Adrenal gland (tissue), 19 donors: ENCODE measurements at places on chromosomes 12 and 14.

- peak; percentile 37 for DNase-seq
These were observed 11.8 kb downstream of the PDE1B start for GRCh38 chr12:54561164-54561563.

DNA sequence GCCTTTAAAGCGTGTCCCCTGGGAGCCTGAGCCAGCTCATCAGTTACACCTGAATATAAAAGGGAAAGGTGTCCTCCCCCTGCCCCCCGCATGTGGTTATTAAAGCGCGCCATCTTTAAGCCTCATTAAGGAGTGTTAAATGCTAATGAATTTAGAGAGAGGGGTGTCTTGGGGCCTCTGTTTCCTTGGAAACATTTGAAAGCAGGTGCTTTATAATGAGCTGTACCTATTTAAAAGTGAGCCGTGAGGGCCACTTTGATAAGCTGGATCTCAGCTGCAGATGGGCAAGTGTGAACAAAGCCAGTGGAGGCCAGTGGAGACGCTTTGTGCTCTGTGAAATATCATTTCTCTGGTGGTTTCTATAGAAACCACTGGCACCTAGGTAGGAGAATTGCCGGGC is 84.0 kb downstream of the BEGAIN start:
- DNase-seq: no peak

DNA sequence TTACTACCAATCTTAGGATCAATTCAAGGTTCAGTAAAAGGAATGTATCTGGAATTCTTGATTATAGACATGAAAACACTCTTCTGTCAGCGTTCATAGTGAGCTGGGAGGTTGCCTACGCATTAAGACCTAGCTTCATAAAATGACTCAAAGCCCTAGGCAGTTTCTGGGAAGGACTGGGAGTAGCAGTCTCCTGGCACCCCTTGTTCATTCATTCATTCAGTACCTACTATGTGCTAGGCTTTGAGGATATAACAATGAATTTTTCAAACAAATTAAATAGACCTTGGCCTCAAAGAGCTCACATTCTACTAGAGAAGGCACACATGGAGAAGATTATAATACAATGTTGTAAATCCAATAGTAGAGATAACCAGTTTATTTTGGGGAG is 46.1 kb downstream of the MDM2 start:
- no peak for DNase-seq

DNA sequence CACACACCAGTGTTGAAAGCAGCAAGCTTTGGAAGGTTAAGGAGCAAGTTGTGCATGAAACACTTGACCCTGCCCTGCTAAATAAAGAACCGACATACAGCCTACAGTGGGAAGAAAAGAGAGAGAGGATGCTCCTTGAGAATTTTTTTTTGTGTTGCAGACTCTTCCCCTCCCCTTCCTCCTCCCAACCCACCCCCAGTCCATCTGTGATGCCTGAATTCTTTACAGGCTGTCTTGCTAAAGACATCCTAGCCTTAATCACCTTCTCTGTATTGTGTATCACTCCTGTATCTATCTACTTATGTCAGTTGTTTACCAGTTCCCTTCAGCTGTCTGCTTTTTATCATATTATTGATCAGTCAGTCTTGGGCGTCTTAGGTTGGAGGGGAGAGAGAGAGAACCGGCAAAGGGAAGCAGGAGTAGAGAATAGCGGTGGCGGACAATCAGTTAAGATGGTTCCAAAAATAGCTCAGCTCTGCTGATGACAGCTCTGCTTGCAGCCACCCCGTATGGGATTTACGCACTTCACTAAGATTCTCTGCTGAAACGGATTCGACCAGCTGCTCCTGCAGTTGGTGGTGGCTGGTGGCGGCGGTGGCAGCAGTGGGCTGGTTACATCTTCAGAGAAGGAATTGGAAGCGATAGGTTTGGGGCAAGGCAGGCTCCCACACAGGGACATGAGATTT is 664.7 kb downstream of the NRXN3 start:
- no peak for DNase-seq

DNA sequence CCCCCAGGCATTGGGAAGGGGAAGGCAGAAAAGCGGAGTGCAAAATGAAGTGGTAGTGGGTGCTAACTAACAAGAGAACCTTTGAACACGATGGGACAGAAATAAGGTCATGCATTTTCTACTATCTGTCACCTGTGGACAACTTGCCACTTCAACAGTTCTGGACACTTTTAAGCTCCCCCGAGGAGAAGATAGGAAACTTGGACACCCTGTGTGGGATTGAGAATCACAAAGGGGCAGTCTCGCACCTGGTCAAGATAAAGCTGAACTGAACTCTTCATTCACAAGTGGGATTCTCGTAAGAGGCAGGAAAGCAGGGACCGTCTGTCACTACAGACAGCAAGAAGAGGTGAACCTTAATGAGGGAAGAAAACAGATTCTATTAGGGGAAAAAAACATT is 51.6 kb downstream of the EIF2S3B start:
- DNase-seq: no peak

GRCh38 chr12:125696054-125696453 is 630.8 kb downstream of the AACS start:
- DNase-seq: no peak

GRCh38 chr14:68627868-68628604 is 164.8 kb downstream of the ZFP36L1 start:
- DNase-seq: no peak

GRCh38 chr12:98519257-98519907 is 4.0 kb downstream of the TMPO start:
- DNase-seq: no peak

GRCh38 chr12:24861766-24862540 is 86.9 kb downstream of the BCAT1 start:
- no peak for DNase-seq

DNA sequence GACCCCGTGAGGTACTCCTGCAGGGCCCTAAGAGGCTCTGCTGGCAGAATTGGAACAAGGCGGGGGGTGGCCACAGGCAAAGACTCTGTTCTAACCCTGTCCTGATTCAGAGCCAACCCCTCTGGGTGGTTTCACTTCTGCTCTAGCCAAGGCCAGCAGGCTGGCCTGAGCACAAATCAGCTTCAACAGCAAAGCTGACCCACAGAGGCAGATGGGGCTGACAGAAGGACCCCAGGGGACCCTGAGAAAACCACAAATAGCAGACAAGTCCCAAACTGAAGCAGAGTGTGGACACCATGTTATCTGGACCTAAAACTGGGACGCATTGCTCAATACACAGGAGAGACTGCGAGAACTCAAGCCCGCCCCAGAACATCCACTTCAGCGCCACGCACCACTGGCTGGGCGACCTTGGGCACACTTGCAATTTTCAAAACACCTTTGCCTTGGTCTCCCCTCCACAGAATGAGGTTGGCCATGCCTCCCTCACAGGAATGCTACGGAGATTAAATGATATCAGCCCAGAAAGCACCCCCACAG is 76.4 kb upstream of the DICER1 start:
- peak; percentile 58 for DNase-seq

GRCh38 chr12:121484967-121485366 is 85.0 kb downstream of the RNF34 start:
- DNase-seq: no peak

- DNase-seq: no peak
These were observed 244.7 kb downstream of the MSRB3 start for GRCh38 chr12:65522956-65523860.

- DNase-seq: no peak
These were observed 265.5 kb downstream of the CACNA1C start for GRCh38 chr12:2318286-2318685.

DNA sequence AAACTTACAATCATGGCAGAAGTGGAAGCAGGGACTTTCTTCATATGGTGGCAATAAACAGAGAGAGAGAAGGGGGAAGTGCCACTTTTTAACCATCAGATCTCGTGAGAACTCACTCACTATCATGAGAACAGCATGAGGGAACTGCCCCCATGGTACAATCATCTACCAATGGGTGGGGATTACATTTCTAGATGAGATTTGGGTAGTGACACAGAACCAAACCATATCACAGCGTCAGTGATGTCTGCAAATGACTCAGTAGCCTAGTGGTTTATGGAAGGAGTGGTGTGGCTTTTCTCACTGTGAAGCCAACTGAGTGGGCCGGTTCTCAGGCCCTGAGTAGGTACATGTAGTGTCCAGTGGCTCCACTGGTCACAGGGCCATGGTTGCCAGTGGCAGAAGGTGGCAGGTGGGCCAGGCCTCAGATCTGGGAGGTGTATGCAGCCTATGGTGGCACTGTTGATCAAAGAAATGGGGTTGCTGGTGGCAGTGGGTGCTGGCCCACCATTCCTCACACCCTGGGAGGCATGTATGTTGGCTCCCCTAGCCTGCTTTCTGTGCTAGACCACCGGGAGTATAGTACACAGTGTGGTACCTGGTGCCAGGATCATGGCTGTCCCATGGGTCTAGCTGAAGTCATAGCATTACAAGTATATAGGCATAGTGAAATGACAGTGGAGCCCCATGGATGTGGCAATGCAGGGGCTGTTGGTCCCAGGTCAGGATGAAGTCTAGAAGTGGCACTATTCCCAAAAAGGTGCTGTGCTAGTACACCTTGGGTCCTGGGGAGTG is 191.9 kb downstream of the NUBPL start:
- no peak for DNase-seq

GRCh38 chr14:20772650-20773049 is 4.4 kb downstream of the EDDM3B start:
- DNase-seq: no peak

GRCh38 chr14:68577802-68578541 is 214.9 kb downstream of the ZFP36L1 start:
- no peak for DNase-seq

DNA sequence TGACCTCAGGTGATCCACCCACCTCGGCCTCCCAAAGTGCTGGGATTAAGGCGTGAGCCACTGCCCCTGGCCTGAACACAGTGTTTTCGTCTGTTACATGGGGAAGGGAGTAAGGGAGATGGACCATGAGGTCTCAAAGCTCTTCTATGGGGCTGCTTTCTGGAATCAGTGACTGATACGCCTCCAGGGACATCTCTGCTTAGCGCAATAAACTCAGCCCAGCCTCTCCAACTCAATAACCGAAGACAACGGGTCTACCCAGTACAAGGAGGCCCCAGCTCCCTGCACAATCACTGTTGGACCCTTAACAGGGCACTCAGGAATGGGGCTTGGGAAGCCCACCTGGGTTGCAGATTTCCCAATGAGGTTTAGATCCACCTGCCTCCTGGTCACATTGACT is 42.6 kb upstream of the CHGA start:
- no peak for DNase-seq

DNA sequence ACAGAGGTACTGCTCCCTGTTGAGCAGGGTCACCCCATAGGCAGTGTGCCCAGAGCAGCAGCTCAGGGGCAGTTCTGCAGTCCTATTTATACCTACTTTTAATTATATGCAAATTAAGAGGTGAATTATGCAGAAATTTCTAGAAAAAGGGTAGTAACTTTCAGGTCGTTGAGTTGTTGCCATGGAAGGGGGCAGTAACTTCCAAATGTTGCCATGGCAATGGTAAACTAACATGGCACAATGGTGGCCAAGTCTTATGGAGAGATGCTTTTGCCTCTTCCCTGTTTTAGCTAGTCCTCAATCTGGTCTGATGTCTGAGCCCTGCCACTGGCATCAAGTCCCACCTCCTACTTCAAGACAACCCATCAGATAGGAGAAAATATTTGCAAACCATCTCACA is 30.4 kb upstream of the P2RX7 start:
- no peak for DNase-seq

GRCh38 chr14:56124327-56124726 is 6.1 kb downstream of the PELI2 start:
- DNase-seq: no peak

- DNase-seq: no peak
These were observed 624.8 kb upstream of the NOVA1 start for GRCh38 chr14:27222671-27223070.

DNA sequence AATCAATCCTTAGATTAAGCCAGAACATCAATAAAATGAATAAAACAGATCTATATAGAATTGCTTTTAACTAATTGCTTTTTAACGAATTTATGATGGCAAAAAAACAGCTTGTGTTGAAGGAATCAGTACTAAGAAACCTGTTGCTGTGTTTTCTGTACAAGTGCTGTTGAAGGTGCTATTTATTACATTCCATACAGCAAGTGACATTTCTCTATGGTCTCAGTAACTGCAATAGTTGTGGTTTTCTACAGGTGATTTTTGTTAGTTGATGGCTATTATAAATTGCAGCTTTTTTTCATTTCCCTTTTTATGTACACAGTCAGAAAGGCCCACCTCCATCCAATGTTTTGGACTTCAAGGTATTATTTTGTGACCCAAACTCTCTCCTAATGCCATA is 56.6 kb downstream of the SLC2A13 start:
- no peak for DNase-seq

GRCh38 chr14:31128601-31129526 is 78.7 kb downstream of the HECTD1 start:
- DNase-seq: no peak

DNA sequence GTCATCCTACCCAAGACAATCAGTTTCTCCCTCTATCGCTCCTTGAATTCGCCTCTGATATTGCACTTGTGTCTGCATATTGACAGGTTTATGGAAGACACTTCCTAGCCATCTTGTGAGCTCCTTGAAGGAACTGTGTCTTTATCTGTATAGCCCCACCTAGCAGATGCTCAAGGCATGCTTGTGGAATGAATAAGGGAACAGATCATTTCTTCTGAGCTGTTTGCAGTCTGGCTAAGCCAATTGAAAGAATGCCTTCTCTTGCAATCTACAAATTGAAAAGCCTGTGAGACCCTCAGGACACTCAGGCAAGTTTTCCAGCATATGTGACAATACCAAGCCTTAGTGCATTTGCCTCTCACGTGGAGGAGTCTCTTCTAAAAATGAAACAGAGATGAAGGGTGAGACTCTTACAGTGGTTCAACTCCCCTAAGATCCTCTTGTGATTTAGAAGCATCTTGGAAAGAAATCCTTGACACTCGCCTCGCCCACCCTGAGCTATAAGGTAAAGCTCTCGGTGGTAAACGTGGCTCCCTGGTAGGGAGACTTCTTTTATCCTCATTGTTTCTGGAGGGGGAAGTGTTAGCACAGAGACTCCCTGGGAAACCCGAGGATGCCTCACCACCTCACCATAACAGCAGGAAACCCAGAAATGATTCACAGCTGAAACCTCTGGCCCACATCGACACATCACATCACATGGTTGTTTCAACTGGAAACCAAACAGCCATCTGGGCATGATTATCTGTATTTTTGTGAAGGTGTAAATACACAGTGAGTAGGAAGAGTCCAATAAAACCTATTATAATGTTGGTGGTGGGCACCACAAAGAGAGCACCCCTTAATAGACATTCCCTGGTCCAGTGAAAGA is 112.3 kb upstream of the BCL2L14 start:
- no peak for DNase-seq

- no peak for DNase-seq
These were observed 147.1 kb downstream of the MYRFL start for GRCh38 chr12:69972136-69972535.

GRCh38 chr12:179131-179884 is 34.6 kb downstream of the SLC6A12 start:
- DNase-seq: no peak

DNA sequence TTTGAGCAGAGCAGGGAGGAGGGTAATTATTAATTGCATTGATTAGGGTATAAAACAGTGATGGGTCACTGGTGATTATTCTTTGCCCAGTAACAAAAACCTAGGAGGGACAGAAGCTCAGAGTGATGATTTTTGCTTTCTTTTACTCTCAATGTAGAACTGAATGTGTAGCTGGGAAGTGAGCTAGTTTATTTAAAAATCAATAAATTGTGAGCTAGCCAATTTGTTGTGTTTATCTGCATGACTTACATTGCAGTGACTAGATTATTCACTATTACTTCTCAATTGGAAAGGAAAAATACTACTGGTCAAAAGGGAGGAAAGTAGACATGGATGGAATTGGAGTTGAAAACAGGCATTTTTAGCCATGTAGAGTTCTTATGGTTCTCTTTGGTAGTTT is 107.1 kb downstream of the PLXNC1 start:
- DNase-seq: no peak
